NCI-H226 (cell line): ENCODE measurements at places on chromosomes 3 and 15.

- no peak for DNase-seq
Observed at GRCh38 chr3:42486814-42487565, 15.5 kb upstream of the VIPR1 start.

- DNase-seq = no peak
Observed at GRCh38 chr3:129252748-129253147, 3.3 kb downstream of the COPG1 start.

DNA sequence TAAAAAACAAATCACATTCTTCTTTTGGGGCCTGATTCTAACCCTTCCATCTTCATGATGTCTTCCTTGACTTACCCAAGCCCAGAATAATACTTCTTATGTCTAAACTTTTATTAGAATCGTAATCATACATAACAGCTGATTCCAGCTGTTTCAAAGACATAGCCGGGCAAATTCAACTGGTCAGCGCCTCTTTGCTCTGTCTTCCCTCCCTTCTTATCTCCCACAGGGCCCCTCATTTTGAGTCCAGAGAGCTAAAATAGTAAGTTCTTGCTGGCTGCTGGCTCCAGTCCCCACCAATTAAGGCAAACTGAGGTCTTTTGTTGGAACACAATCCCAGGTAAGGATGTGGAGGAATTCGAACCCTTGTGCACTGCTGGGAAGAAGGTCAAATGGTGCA is 108.6 kb downstream of the ADCY5 start:
- DNase-seq = no peak

DNA sequence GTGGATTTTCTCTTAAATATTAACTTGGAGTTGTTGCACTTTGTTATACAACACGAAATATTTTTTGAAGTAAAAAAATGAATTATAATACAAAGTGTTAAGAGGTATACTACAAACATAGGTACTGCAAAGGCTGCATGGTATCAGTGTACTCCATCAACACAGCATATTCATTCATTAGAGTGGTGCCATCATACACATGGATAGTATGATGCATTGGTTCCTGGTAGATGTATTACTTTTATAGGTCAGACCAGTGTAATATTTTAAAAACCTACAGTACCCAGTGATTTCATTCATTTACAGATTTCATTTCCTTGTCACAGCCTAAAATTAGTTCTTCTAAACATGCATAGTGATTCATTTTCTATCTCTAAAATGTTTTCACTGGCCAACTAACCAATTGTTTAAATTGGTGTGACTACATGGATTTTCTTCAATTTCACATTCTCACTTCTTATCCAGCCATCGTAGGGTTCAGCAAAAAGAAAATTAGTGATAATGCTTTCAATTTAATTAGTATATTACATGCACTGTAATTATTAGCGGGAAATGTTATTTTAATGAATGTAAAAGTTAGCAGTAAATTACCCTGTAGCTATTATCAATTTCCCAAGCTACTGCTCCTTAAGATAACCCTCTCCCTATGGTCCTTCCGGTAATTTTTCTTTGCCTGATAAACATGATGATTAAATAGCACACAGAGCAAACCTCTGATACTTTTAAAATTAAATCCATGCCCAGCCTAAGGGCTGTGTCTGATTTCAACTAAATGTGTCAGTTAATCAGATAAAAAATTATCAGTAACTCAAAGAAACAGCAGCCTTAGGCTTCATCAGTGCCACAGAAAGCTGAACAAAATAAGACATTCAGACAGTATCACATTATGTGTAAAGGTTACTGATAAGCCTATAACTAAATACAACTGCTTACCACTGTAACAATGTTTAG is 68.4 kb downstream of the DPH6 start:
- peak; percentile 13 for DNase-seq

GRCh38 chr3:11566916-11567315 is 76.8 kb downstream of the VGLL4 start:
- no peak for DNase-seq

- DNase-seq = no peak
Observed at GRCh38 chr15:43153269-43153668, 19.9 kb downstream of the TMEM62 start.

- DNase-seq = no peak
Observed at GRCh38 chr15:66595931-66596545, 30.2 kb upstream of the LCTL start.

DNA sequence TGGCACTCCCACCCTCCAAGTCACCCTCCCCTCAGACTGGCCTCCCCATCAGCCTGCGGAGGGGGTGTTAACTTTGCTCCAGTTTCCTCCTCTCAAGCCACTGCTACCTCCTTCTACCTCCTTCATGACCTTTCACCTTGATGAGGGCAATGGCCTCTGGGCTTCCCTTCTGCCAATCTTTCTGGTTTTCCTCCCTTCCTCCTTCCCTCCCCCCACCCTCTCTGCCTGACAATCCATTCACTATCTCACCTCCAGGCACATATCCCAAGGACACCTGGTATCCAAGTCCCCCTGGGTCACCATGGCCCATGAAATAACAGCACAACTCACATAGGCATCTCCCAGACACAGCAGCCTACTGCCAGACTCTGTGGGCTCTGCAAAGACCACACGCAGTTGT is 80.0 kb downstream of the WWTR1 start:
- DNase-seq = no peak

DNA sequence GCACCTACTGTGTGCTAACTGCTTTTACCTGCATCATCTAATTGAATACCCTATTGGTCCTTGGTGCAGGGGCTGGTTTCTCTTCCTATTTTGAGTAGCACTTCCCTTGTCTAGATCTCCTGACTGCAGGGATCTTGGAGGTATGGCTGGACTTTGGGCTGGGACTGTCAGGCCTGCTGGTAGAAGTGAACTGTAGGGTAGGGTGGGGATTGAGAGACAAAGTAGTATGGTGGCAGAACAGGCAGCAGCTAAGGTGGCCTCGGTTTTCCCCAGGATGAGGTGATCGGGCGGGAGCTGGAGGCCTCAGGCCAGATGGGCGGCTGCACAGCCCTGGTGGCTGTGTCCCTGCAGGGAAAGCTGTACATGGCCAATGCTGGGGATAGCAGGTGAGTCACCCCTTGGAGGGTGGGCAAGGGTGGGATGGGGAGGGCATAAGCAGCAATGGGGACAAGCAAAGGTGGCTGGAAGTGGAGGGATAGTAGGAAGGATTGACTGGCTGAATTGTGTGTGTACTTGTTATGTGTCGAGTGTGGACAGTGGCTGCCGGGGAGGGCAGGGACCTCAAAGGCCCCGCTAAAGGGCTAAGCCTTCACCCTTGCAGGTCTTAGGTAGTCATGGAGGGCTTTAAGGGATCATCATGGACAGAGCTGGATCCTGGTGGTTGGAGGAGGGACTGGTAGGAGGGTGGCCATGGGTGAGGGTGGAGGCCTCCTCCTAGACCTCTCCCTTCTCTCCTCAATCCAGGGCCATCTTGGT is 2.0 kb downstream of the PPM1M start:
- no peak for DNase-seq

DNA sequence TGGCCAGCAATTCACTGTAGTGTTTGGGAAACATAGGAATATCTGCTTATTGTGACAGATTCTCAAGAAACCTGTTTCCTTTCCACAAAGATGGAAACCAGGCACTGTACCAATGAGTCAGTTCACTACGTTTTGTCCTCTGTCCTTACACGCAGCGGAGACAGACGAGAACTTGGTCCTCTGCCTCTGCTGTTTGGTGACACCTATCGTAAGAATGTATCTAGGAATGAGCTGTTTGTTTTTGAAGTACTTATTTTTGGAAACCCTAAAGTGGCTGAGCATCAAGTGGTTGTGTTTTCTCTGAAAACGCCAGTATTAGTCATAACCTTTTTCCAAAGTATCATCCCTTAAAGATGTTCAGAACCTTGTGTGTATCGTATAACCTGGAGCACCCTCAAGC is 93.0 kb downstream of the PGPEP1L start:
- no peak for DNase-seq

- DNase-seq = no peak
Observed at GRCh38 chr3:100732435-100732834, 23.1 kb downstream of the TFG start.

DNA sequence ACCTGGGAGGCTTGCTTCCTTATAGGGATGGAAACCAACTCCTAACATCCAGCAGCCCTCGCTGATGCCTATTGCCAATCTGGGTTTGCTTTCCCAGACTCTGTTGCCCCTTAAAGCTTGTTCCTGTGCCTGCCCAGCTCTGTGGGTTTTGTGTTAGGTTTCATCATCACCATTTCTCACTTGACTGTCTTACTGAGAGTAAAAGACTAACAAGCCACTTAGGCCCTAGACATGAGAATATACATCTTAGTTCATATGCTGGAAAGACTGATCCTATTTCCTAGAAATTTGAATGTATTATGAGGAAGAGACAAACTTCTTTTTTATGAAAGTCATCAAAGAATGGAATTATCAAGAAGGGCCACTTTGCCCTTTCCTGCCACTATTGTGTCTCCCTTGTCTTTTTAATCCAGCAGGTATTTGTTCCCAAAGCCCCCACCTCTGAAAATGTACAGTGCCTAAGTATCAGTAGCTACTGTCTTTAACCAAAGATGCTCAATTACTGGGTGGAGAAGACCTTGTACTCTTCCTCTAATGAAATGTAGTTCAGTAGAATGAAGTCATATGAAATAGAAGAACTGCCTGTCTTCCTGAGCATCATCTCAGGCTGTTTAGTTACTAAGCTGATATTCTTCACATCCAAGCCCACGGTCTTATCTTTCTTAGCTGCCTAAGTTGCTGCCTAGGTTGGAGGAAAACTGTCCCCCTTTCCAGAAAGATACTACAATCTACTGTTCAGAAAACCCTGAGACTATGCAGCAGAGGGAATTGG is 59.8 kb upstream of the ZPLD1 start:
- DNase-seq = no peak

- DNase-seq = no peak
Observed at GRCh38 chr3:123471106-123471505, 22.2 kb upstream of the ADCY5 start.

- DNase-seq = no peak
Observed at GRCh38 chr3:62019906-62020305, 353.4 kb downstream of the FEZF2 start.

GRCh38 chr3:42114130-42114725 is 23.1 kb downstream of the TRAK1 start:
- DNase-seq = no peak

DNA sequence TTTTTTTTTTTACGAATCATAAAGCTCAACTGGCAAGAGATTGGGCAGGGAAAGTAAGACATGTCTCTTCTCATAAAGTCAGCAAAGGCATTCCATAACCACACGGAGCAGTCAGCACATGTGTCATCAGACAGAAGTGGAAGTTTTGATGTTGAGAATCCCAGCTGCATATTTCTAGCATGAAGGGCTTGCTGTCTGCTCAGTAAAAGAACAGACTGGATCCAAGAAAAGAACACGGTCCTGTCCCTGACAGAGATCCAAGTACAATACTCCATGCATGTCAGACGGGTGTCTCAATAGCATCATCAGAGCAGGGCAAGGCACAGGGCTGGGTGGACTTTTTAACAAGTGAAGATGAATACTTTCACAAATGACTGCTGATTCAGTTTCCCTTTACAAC is 38.2 kb downstream of the ABI3BP start:
- DNase-seq = peak; percentile 80

- no peak for DNase-seq
Observed at GRCh38 chr3:124119056-124119716, 127.3 kb upstream of the ROPN1 start.

- no peak for DNase-seq
Observed at GRCh38 chr3:12148183-12148940, 10.3 kb downstream of the TIMP4 start.

- DNase-seq = no peak
Observed at GRCh38 chr15:90003736-90004135, 2.6 kb downstream of the ZNF710 start.

GRCh38 chr3:42741796-42742195 is 31.3 kb downstream of the CCDC13 start:
- no peak for DNase-seq

DNA sequence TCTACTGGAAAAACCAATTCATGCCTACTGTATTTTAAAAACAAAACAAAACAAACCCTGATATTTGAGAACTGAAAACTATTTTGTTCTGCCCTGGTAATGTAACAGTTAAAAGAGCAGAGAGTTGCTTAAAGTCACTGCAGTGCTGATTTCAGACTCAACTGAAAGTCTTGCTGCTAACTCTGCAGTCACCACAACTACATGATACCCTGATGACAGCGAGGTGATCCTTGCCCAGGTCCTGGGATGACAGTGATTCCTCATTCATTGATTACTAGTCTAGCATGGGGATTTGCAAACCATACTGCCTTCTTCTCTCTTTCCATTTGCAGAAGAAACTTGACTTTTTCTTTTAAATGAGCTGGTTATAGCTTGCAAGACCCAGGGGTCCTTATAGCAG is 67.5 kb downstream of the MME start:
- no peak for DNase-seq

DNA sequence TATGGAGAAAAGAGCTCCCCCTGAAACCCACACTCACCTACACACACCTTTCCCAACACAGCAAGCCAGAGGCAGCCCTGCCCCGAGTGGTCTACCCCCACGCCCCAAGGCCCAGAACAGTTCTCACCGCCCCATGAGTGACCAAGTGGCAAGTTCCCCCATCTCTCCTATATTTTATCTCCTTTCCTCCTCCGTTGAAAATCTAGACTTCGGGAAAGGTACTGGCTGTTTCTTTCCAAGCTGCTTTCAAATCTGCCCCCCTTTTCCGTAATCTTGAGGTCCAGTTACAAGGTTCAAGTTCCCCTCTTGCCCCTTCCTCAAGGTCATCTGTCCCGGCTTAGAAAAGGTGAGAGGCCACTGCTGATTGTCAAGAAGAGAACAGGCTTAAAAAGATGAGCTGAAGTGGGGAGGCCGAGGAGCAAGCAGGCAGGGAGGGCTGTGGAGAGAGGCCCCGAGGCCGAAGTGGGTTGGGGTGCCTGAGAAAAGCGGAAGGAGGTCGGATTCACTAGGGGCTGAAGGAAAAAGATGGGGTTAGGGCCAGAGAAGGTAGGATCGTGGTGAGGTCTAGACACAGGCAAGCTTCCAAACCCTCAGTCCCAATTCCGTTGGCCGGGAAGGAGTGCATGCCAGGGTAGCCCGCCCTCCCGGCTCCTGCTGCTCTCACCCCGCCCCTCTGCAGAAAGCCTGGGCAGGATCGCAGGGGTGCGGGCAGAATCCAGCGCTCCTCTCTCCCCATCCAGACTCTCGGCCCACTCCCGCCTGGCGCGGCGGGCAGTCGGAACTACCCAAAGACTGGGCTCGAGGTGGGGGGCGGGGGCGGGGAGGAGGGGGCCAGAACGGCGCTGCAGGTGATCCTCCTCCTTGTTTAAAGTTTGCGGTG is 1.7 kb downstream of the SEMA5B start:
- no peak for DNase-seq

- no peak for DNase-seq
Observed at GRCh38 chr3:167078070-167078622, 302.0 kb downstream of the ZBBX start.

DNA sequence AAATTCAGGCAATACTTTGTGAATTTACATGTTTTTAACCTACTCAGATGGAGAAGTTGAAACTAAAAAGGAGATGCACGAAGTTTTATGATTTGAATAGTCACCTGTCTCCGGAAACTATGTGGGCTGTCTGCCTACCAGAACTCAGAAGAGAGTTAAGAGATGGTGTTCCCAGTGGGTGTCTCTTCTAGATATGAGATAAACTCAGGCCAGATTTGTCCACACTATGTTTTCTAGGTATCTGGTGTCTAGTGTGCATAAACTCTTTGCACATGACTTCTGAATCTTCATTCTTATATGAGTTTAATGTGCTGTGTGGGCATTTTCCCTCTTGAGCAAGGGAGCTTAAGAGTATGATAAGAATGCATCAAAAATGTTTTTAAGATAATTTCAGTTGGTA is 222.8 kb downstream of the FOXP1 start:
- DNase-seq = no peak
